ENCODE measurements at places on chromosomes 1 and 21.

DNA sequence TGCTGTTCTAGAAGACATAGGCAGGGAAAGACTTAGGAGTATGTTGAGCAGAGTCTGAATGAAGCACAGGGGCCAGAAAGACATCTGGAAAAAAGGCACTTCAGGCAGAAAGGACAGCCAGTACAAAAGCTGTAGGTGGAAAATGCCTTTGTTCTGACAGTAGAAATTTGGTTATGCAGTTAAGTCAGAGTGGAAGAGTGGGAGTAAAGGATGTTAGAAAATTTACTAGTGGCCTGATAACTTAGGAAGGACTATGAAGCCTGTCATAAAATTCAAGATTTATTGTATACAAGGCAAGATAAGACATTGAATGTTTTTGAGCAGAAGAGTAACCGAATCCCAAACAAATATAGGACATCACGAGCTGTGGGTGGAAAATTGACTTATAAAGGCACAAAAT is 987.9 kb downstream of the PLA2G4A start:
- DNase-seq, result no peak

GRCh38 chr1:110706621-110707020 is 31.9 kb upstream of the KCNA3 start:
- DNase-seq, result no peak

GRCh38 chr1:154446292-154446691 is 41.1 kb downstream of the IL6R start:
- DNase-seq, result no peak

DNA sequence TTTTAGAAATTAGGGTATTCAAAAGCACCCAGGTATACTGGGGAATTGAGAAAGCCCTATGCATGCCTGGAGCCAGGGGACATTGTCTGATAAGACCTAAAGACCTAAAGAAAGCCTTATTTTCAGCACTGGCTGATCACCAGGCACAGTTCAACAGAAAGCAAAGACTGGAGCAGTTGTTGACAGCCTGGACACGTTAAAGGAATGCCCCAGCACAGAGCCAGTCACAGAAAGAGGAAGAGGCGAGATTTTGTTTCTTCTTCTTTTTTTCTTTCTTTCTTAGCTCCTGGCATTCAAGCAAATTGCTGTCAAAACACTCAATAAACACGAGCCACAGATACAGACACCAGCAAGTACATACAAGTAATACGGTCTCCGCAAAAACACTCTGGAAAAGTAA is 40.4 kb downstream of the RNF187 start:
- DNase-seq, result no peak

GRCh38 chr1:108729481-108729880 is 16.8 kb downstream of the FNDC7 start:
- DNase-seq, result no peak

- DNase-seq, result no peak
Observed at GRCh38 chr1:165424454-165425216, 20.3 kb downstream of the RXRG start.

DNA sequence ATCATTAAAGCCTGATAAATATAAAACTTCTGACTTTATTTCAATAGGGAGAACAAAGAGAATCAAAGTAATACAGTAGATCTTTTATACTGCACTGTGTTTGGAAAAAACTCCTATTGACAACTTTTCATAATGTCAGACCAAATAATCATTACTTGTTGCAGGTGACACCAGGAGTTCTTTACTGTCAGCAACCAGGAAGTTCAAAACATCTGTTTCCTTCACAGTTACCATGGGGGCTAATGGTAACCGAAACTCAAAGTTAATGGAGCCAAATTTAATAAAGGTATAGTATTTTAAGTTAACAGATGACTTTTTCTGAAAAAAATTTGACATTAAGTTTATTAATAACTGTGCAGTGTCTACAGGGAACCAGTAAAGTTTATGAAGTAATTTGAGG is 10.6 kb downstream of the EFCAB7 start:
- DNase-seq, result peak; percentile 3

- DNase-seq, result peak; percentile 48
Observed at GRCh38 chr1:47226121-47226838, 5.7 kb downstream of the TAL1 start.

DNA sequence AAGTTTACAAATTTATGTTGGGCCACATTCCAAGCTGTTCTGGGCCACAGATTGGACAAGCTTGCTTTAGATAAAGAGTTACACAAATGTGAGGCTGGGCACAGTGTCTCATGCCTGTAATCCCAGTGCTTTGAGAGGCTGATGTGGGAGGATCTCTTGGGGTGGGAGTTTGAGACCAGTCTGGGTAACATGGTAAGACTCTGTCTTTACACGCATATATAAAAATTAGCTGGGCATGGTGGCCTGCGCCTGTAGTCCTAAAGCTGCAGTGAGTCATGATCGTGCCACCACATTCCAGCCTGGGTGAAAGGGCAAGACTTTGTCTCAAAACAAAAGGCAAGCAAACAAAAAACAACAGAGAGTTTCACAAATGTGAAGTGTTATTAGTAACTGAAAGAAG is 5.9 kb upstream of the VCAM1 start:
- DNase-seq, result no peak

GRCh38 chr1:163706915-163707314 is 385.2 kb downstream of the NUF2 start:
- peak; percentile 74 for DNase-seq

DNA sequence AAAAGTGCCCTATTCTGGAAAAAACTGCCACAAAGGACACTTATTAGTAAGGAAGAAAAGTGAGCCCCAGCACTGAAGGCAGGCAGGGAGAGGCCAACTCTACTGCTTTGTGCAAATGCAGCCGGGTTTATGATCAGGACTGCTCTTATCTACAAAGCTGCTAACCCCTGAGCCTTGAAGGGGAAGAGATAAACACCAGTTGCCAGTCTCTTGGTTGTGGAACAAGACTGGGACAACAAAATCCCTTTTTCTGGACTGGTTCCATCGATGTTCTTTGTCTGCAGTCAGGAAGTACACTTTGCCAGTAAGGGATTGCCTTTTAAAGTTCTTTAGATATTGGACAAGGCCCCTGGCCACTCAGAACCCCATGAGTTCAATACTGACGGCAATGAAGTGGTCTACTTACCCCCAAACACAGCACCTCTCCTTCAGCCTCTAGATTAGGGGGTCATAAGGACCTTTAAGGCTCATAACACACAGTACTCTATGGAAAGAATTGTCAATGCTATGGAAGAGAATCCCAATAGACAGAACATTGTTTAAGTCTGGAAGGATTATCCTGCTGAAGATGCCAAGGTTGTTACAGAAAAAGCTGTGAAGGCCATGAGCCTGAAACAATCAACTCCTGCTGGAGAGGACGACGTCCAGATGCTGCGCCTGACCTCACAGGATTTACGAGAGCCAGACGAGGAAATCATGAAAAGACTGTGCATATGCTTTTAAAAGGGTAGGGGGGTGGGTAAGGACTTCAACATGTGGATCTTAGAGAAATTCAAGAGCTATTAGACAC is 43.6 kb downstream of the GNB1 start:
- peak; percentile 18 for DNase-seq

- no peak for DNase-seq
Observed at GRCh38 chr21:33942426-33942825, 26.8 kb upstream of the ATP5PO start.
